ENCODE measurements at places on chromosomes 4 and X. TPM values are rescaled to one million over a fixed set of nuclear protein-coding genes. Genes with fewer than 3 reads are reported as not detected.

Gene NLGN3
- 0.20 TPM for total RNA-seq

GRCh38 chr4:8342651-8343261 lies 73.2 kb downstream of the HTRA3 start:
- DNase-seq = no peak

GRCh38 chrX:119062750-119063374 lies 9.9 kb upstream of the CT47C1 start:
- no peak for DNase-seq

DNA sequence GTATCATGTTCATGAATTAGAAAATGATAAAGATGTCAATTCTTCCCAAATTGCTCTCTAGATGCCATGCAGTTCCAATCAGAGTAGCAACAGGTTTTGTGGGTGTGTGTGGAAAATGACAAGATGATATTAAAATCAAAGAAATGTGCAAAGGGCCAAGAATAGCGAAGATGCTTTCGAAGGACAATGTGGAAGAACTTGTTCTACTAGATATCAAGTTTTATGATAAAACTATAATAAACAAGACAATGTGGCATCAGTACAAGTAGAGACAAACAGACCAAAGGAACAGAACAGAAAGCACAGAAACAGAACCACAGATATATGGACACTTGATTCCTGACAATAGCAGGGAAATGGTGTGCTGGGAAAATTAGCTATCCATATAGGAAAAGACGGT lies 9.0 kb downstream of the TAB3 start:
- no peak for DNase-seq

GRCh38 chr4:17194586-17194985 lies 296.1 kb upstream of the LDB2 start:
- no peak for DNase-seq

GRCh38 chr4:184273166-184274147 lies 55.8 kb upstream of the ENPP6 start:
- no peak for DNase-seq
